GM03348 (cell line): ENCODE measurements at places on chromosomes 11 and 22.

- no peak for DNase-seq
These were observed 27.6 kb downstream of the PLEKHA7 start for GRCh38 chr11:16986434-16987204.

- no peak for DNase-seq
These were observed 68.9 kb downstream of the ARFGAP2 start for GRCh38 chr11:47107744-47108143.

DNA sequence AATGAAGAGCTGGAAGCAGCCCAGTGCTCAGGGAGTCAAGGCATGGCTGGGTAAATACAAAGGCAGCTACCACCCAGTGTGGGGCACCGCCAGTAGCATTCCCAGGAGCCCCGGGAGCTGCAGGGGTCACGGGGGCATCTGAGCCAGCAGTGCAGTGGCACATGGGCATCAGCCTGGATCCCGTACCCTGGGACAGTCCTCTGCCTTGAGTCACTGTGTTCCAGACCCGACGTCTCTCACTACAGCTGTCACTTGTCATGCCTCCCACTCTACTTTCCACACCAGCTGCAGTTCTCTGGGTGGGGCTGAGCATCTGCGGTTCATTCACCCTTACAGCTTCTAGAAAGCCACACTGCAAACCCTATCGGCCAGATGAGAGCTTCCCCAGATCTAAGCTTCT lies 29.6 kb downstream of the DHCR7 start:
- no peak for DNase-seq

- no peak for DNase-seq
These were observed 35.8 kb upstream of the MYRF start for GRCh38 chr11:61716478-61717285.

DNA sequence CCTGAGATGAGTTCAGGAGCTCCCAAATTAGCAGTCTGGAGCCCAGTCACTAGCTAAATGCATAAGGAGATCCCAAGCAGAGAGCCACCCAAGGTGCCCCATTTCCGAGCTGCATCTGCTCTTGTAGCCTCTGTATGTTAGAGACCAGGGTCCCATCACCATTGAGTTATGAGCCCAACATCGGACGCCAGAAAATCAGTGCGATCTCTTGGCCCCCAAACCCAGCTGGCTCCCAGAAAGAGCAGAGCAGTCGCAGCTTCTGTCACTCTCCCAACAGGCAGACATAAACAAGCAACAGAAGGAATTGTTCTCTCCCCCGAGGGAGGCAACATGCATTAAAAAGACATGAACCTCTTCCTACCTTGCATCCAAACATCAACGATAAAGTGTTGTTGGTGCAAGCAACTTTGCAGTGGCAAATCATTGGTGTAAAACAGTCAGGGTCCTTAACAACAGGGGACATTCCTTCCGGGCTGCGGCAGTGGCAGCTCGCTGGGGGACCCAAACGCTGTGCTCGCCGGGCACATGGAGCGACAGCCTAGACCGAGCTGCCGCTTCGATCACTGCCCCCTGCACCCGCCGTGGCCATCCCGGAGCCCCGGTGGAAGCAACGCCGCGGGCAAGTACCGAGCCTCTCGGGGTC lies 907.1 kb downstream of the DLG2 start:
- peak; percentile 17 for DNase-seq

DNA sequence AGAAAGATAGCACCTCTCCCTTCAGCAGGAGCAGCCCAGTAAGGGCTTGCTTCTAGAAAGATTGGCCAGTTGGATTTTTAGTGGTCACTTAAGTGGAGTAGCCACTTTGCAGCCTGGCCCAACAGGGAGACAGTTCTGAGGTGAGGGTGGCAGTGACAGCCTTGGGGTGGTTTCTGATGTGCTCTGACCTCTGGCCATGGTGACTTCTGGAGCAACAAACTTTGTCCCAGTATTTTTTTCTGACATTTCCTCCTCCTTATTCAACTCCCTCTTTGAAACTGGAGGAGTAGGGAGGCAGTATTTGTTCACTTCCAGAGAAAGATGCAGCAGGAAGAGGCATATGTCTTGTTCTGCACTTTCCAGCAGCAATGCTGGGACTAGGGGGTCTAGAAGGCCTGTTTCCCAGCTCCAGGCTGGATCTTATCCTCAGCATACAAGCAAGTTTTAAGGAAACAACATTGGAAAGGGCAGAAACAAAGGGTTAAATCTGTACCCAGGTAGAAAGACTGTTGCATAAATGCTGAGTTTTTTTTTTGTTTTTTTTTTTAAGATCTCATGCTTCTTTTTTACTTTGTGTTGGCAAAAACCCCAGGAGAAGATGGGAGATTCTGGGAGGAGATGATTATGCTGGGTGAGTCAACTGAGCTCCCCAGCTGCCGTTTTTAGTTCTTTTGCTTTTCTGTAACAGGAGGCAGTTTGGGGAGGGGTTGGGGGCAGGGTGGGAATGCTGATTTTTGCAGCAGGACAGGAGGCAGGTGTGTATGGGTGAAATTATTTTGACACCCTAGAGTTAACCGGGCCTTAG lies 37.2 kb downstream of the RCOR2 start:
- DNase-seq, result peak; percentile 82

DNA sequence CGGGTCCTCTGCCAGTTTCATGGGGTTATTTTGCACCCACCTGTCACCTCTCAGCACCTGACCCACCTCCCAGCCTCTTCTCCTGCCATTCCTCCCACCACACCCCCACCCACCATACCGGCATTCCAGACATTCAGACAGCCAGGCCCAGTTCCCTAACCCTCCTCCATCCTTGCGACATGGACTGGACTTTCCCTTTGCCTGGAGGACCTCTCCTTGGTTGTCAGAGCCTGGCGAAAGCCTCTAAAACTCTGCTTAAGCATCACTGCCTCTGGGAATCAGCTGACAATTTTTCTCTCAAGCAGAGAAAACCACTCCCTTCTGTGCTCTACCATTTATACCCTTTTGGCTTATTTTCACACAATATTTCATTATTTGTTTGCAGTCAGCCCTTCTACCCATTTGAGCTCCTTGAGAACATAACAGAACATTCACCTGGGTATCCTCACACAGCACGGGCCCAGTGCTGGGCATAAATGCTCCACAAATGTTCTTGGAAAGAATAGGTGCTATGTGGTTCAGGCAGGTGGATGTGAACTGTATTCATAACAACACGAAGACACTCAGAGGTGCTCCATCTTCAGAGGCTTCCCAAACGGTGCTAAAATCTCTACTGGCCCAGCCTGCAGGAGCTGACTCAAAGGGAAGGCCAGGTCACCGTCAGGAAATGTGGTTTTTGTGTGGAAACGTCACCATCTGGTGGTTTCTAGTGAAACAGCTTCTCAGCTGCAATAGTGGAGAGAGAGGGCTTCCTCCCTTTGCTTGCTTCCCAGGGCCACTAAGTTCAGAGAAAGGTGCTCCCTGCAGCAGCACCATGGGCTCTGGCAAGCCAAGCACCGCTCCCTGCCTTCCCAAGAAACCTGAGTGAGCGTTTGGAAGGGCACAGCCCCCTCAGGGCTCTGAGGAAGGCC lies 10.4 kb downstream of the SPATA19 start:
- DNase-seq, result peak; percentile 36

DNA sequence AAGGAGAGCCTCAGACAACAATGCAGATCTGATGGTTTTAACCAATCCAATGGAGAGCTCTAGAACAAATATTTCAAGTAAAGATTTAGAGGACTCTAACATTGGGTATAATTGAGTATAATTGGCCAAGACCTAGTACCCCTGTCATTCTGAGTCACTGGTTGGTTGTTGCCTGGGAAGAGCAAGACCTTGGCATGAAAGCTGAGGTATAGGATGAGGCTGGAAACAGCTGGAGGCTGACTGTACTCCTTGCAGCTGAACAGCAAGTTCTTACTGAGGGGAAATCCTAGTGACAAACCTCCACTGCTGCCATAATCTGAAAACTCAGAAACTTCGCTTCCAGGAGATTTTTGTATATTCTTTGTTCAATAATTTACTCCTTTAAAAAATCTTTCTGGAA lies 54.3 kb upstream of the MUC15 start:
- no peak for DNase-seq

- DNase-seq, result no peak
These were observed 432.1 kb downstream of the DYNC2H1 start for GRCh38 chr11:103541186-103541795.

- DNase-seq, result peak; percentile 92
These were observed 13.1 kb downstream of the EEF1G start for GRCh38 chr11:62560566-62561103.

DNA sequence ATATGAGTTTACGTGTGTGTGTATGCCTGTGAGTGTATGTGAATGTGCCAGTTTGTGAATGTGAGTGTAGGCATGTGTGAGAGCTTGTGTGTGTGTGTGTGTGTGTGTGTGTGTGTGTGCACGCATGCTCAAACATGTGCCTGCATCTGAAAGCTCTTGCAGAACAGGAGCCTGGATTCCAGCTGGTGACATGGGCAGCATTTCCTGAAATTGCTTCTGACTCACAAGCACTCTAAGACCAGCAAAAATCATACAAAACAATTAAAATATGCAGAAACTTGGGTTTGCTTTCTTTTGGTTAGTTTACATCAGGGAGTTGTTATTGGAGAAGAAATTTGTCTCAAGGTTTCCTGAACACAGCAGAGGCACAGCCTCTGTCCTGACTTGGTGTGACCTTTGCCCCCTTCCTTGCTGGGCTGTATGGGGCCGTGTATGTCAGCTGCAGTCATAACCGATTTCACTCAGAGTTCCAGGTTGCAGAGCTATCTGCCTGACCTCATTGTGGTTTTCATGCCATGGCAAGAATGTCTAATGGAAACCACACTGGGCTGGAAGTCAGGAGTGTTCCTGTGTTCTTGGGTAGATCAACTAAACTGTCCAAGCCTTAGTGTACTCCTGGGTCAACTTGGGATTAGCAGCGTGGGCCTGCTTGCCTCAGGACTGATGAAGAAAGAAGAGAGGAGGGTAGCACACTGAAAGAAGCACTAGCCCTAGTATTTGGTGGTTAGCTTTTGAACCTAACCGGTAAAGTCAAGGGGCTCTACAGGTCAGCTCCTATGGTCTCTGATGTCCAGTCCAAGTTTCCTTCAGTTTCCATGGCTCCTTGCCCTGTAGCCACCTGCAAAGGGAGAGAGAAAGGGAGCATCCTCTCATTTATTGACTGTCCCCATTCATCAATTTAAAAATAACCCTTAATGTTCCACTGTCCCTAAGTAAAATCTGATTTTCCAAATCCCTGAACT lies 143.7 kb downstream of the SNX19 start:
- DNase-seq, result peak; percentile 81

DNA sequence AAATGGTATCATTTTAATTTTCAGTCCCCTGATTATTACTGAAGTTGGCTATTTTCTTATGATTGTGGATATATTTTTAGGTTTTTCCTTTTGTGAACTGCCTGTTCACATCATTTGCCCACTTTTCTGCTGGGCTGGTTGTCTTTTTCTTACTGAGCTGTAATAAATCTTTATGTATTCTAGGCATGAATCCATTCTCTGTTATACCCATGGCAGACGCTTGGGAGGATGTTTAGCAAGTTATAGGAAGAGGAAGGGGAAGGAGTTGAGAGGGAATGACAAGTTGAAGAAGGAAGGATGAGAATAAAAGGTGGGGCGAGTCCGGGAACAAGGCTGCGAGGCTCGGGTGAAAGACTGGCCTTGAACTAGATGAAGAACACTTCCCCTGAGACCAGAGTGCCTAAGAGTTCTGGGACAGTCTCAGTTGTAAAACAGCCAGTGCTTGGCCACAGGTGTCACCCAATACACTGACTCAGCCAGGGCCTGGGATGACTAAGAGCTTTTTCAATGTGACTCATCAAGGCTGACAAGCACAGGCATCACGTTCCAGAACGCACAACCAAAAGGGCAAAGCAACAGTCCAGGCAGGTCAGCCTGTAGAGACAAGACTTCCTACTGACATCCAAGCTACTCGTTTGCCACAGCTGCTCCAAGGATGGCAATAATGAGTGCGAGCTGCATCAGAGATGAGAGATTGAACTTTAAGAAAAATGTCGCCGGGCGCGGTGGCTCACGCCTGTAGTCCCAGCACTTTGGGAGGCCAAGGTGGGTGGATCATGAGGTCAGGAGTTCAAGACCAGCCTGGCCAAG lies 35.2 kb downstream of the LRFN4 start:
- DNase-seq, result peak; percentile 85

- no peak for DNase-seq
These were observed 199.3 kb upstream of the ISX start for GRCh38 chr22:34866495-34867131.

- no peak for DNase-seq
These were observed 2.9 kb downstream of the E2F8 start for GRCh38 chr11:19237813-19238212.

- peak; percentile 52 for DNase-seq
These were observed 32.0 kb upstream of the YWHAH start for GRCh38 chr22:31912407-31912743.

DNA sequence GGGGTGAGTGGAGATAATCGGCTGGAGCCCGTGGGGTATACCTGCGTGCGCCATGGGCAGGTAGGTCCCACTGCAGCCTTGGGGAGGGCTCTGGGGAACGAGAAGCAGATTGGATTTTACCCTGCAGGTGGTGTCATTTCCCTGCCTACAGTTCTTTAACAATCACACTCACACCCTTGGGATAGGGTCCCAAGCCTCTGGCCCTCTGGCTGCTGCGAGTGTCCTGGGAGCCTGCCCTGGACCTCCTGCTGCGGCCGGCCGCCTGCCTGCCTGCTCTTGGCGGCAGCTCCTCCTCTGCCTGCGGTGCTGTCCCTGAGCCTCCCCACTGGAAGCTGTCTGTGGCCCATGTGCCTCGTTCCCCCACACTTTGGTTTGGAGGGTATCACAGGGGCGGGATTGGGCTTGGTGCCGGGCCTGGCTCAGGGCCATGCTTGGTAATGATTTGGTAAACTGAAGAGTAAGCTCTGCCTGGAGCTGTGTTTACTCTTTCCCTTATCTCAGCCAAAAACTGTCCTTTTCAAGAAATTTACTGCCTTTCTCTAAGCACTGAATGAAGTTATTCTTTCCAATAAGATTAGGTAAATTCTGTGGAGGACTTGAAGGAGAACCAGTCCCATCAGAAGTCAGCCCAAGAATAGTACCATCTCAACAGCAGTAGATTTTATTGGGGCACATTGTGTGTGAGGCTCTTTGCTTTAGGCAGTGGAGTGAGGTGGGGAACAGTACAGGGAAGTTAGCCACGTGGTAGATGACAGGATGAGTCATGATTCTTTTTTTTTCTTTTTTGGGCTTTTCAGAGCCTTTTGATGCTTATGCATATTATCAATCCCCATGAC lies 53.7 kb downstream of the TBC1D22A start:
- DNase-seq, result peak; percentile 72

GRCh38 chr22:30906411-30906810 lies 62.2 kb downstream of the MORC2 start:
- DNase-seq, result no peak

- DNase-seq, result peak; percentile 16
These were observed 12.6 kb downstream of the ZDHHC5 start for GRCh38 chr11:57680552-57680874.

- no peak for DNase-seq
These were observed 88.4 kb downstream of the TTC17 start for GRCh38 chr11:43447151-43447550.

GRCh38 chr11:103648054-103648453 lies 388.4 kb upstream of the DDI1 start:
- no peak for DNase-seq

DNA sequence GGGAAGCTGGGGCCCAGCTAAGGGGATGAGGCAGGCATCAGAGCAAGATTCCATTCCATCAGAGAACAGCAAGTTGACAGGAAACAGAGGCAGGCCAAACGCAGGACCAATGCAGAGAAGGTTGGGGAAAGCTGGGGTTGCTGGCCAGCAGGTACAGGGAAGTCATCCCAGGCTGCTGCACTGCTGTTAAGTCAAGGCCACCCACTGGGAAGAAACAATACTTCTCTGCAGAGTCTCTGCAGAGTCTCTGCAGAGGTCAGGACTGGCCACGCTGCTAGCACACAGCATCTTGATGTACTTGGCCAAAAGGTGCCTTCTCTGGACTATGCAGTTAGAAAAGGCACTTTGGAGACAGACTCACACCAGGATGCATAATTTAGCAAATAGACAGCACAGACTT lies 68.5 kb upstream of the CSNK2A3 start:
- DNase-seq, result no peak

- DNase-seq, result peak; percentile 43
These were observed 3.8 kb upstream of the MMP27 start for GRCh38 chr11:102709201-102709945.
